CD4-positive, alpha-beta T cell treated with Interleukin-4 for 4 hours (primary cell): ENCODE measurements at places on chromosomes 12 and 14.

- no peak for DNase-seq
Measured at GRCh38 chr12:98422359-98422758, 93.0 kb upstream of the TMPO start.

DNA sequence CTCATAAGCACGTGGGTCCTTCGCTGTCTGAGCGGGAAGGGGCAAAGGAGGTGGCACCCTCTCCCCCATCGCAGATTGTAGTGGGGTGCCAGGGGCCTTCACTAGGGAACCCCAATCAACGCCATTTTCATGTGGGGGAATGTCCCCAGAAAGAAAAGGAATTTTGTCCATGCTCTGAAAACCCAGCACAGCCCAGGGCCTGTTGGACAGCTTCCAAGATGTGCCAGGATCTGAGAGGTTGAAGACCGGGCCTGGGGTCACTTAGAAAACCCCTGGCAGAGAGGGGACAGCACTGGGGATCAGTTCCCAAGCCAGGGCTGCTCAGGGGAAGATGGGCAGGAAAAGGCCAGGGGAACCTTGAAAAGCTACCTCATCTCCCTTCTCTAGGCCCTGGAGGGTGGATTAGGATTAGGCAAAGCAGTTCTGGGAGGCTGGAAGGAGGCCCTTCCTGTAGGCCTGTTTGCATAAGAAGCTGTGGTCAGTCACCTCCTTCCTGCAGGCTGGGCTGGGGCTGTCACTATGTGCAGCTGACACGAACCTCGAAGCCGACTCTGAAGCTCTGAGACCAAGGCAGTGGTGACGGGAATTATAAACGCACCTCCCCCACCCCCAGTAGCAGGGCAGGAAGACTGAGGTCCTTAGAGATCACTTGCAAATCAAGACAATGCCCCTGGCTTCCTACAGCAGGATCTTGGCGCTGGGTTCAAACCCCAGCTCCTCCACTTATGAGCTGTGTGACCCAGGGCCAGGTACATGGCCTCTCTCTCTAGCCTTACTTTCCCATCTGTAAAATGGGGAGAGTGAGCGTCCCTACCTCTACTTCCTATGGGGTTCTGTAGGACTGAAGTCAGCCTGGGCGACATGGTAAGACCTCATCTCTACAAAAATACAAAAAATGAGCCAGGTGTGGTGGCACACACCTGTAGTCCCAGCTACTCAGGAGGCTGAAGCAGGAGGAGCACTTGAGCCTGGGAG lies 29.0 kb downstream of the TESC start:
- no peak for DNase-seq

DNA sequence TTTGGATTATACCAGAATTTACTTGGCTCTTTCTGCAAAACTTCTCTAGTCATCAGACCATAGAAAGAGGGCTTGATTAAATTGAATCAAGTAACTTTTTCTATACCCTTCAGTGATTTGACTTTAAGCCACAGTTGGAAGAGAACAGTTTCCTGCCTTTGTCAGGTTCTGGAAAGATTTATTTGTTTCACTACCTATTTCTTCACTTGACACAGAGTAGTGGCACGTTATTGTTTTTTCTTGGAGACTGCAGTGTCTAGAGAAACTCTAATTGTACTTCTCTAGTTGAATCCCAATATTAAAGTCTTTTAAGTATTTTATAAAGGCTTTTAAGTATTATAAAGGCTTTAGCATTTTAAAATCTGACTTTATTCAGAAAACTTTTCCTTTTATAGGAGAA lies 138.1 kb downstream of the TMEM117 start:
- no peak for DNase-seq

- DNase-seq = no peak
Measured at GRCh38 chr12:113149361-113150150, at the start of gene CFAP73. Gene CFAP73 (plus strand): TSS chr12:113149724. CDS start chr12:113149858, 134 bp downstream.

GRCh38 chr12:108727868-108728735 lies 3.2 kb downstream of the CORO1C start:
- no peak for DNase-seq

DNA sequence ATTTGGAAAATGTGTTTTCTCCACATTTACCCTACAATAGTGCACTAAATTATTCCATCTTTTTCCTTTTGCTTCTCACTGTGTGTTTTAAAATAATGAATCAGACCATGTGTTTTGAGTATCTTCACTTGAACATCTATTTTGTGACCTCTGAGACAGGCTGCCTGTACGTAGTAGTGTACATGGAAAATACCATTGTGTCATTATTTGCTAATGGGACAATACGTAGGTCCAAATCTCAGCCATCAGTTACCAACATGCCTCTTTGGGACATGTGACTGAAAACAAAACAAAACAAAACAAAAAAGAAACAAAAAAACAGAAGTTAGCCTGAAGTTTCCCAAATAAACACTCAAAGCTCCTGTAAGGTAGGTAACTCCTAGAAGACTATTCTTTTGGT lies 7.1 kb upstream of the MYF6 start:
- no peak for DNase-seq

DNA sequence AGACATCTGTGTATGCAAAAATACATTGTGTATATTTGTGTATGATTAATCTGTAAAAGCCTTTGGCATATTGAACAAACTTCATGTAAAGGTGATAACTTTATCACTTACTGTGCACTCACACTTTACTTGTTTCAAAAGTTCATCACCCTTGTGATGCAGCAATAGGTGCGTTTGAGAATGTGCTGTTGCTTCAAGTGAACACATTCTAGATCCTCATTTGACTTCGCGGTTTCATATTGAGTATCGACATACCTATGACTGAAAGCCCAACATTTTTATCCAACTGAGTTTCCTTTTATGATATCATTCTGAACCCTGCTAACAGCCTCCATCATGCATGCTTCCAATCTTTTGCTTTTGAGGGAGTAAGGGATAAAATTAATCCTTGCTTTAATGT lies 1086.9 kb downstream of the TMEM121 start:
- DNase-seq = no peak

DNA sequence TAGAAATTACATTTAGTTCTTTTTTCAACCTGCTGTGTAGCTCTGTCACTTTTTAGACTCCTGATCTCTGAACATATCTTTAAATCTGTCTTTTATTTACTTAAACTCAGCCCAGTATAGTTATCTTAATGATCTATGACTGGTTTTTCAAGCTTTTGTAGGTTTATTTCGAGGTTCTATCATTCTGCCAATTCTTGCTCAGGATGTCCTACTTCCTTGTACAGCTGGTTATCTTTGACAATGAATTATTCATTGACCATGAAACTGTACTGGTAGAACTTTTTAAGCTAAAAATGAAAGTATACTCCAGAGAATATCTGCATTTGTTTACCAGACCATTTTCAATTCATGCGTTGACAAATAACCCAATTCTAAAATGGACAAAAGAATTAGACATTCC lies 37.8 kb downstream of the TC2N start:
- DNase-seq = no peak

- no peak for DNase-seq
Measured at GRCh38 chr12:76031081-76031413, 529 bp downstream of the PHLDA1 start.

DNA sequence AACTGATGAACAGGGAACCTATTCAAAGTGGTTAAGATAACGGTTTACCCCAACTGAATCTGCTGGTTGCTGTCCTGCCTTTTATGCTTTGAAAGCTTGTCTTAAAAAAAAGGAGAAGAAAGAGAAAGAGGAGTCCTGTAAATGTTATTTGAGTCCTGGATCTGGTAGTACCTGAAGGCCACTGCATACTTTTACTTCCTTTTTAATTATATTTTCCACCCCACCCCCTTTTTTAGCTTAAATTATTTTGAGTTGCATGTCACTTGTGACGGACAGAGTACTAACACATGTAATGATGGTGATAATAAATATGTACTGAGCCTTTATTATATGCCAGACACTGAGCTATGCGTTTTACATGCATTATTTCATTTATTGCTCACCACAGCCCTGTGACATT lies 2.5 kb upstream of the AMIGO2 start:
- no peak for DNase-seq

- no peak for DNase-seq
Measured at GRCh38 chr14:50057331-50057730, 59.0 kb downstream of the VCPKMT start.
